ENCODE measurements at places on chromosomes 5 and 9.

DNA sequence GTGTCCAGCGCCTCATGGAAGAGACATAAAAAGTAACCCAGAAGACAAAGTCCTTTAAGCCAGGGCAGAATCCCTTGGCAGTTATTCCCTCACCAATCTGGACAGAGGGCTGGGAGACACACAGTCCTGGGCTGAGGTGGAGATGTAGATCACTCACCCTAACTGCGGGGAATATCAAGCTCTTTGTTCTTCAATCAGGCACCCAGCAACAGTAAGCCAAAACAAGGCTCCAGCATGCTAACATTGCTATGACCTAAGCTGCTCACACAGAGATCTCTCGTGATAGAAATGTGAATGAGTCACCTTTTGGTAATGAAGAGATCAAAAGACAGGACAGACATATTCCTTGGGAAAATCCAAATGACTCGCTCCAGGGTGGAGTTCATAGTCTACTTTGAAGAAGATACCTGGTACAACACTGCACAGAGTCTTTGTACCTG is 101.3 kb downstream of the FBN2 start:
- no peak for DNase-seq

DNA sequence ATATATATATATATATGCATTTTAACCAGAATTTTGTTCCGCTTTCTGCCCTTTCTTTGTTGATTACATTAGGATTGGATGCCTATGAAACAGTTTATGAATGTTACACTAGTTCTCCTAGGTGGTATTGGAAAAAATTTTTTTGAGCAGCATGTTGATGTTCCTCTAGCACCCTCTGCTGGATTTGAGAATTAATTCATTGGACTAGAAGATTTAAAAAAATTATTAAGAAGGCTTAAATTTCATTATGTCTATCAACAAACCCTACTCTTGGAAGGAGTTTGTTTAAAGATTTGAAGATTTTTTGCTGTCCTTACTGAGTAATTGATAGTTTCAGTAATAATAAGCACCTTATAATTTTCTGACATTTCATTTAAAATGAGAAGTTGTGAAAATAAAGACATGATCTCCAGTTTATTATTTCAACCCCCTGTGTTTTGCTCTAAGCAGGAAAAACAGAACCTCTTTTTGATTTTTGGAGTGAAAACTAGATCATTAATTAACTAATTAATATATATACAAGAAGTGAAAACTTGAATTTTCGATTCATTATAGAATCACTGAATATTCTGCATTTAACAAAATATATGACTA is 89.6 kb downstream of the CCDC171 start:
- DNase-seq: no peak

DNA sequence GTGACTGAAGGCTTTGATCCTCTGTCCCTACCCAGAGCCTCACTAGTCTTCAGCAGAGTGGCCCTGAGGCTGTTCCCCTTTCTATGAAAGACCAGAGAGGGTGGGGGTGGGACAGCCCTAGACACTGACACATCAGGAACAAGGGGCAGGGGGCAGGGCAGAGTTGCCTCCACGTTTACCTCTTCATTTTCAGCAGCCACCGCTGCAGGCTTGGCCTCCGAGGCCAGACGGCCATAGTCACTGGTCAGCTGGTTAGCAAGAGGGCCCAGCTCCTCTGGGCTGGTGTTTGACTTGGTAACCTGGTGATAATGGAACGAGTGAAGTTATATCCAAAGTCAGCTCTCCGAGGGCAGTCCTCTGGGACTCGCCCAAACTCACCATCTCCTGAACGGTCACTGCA is 15.6 kb upstream of the TPM2 start:
- no peak for DNase-seq

GRCh38 chr9:105401651-105402050 is 46.2 kb upstream of the FSD1L start:
- DNase-seq: no peak

DNA sequence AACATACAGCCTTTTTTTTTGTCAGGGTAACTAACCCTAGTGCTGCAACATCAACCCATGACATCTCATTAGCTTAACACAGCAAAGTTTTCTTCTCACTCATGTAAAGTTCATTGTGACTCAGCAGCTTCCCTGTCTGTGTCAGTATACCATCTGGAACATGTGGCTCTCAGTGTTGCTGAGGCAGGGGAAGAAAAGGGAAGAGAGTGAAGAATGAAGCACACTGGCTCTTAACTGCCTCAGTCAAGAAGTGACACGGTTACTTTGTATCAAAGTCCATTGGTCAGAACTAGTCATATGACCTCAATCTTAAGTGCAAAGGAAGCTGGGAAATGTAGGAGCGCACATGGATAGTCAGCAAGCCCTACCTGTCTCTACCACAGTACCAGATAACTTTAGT is 185.0 kb upstream of the ELL2 start:
- no peak for DNase-seq

DNA sequence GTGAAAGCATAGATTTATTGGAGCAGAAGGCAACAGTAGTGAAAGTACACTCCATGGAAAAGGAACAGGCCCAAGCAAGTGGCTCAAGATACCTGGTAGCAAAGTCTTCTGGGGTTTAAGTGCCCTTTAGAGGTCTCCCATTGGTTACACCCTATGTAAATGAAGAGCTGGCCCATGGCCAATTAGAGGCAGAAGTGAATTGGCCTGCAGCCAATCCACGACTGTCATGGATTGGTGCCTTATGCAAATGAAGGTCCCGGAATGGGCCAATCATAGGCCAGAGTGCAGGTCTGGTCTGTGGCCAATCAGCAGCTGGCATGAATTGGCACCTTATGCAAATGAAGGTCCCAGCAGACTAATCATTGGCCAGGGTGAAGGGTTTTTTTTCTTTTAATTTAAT is 64.2 kb upstream of the PCSK5 start:
- DNase-seq: no peak

GRCh38 chr5:124572971-124573370 is 173.5 kb downstream of the ZNF608 start:
- no peak for DNase-seq

DNA sequence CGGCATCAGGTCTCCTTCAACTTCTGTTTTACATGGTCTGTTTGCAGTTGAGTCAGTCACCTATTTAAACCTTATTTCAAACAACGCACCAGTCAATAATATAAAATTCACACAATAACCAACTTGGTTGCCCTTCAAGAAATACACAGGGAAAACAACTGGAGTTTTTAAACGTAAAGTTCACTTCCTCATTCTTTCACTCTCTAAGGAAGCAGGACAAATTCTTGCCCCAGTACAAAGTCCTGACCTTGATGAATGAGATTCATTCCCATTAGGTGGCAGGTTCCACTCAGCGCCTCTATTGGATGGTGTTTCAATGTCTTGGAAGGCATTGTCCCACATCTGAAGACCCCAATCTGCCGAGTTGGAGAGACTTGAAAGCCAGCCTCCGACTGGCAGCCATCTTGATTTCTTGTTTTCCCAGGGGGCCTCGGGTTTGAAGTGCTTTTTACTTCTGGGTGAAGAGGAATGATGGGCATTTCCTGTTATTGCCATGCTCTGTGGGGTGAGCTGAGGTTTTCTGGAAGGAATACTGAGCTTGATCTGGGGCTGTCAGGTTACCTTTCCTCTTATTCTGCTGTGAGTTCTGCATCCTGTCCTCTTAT is 105.0 kb downstream of the ACER2 start:
- no peak for DNase-seq

- no peak for DNase-seq
Measured at GRCh38 chr9:6133346-6134063, 82.1 kb upstream of the IL33 start.

- peak; percentile 27 for DNase-seq
Measured at GRCh38 chr5:78985725-78986223, 664 bp upstream of the ARSB start.

GRCh38 chr9:129436751-129437625 is 183.9 kb downstream of the C9orf50 start:
- DNase-seq: peak; percentile 23

DNA sequence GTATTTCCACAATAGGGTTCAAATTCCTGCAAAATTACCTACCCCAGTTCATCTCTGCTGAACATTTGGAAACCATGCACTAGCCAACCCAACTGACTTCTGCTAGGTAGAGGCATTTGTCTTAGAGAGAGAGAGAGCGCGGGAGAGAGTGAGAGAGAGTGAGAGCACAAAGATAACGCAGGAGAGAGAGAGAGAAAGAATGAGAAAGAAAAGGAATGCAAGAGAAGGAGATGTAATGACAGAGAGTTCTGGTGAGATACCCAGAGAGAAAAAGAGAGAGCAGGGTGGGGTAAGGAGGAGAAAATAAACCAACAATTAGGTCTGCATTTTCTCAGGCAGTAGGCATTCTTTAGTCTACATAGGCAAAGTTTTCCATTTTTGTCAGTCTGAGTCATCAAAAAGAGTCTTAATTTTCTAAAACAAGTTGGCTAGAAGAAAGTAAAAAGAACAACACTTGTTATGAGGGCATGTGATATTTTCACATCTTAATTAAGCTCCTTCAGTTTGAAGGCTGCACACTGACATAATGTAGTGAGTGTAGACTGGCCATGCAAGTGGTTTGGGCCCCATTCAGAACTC is 98.2 kb downstream of the MAP1B start:
- no peak for DNase-seq

DNA sequence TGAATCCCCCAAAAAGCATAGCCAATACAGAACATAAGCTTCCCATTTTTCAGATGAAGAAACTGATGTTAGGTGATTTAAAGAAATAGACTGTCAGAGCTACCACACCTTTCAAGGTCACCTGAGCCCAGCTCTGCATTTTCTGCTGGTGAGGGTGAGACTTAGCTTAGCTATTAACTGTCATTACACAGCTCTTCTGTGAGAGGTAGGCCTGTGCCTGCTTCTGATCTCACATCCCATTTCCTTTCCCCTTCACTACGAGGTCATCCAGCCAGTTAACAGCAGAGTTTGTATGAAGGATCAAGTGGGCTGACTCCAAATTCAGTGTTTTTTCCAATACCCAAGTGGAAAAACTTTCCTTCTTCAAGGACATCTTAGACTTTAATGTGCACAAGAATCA is 528.6 kb upstream of the CLINT1 start:
- DNase-seq: no peak

DNA sequence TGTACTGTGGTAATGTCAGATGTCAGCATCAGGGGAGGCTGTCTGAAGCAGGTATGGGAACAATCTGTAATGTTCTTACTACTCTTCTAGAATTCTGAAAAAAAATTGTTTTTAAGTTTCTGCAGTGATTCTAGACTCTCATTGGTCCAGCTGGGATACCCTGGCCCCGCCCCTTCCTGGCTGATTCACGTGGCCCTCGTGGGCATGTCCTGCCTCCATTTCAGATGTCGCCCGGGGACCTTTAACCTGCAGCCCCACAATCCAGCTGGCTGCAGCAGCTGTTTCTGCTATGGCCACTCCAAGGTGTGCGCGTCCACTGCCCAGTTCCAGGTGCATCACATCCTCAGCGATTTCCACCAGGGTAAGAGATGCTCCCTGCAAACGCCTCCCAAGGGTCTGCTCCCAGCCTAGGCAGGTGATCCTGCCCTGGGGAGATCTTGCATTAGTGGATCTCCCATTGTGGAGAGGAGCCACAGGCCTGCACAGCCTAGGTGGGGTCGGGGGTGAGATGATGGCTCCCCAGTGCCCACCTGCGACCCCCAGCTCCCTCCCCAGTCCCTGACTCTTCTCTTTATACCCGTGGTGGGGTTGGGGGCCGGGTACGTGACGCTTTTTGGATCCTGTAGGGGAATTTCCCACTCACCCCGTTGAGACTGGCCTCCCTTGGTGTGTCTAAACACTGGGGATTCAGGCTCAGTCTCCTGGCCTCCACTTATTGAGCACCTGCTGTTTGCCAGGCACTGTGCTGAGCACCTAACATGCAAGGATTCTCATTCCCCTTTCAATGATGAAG is 36.5 kb downstream of the LAMC3 start:
- peak; percentile 33 for DNase-seq

GRCh38 chr5:114377946-114378345 is 16.1 kb downstream of the KCNN2 start:
- no peak for DNase-seq

- no peak for DNase-seq
Measured at GRCh38 chr5:180631549-180632383, 17.6 kb downstream of the FLT4 start.

DNA sequence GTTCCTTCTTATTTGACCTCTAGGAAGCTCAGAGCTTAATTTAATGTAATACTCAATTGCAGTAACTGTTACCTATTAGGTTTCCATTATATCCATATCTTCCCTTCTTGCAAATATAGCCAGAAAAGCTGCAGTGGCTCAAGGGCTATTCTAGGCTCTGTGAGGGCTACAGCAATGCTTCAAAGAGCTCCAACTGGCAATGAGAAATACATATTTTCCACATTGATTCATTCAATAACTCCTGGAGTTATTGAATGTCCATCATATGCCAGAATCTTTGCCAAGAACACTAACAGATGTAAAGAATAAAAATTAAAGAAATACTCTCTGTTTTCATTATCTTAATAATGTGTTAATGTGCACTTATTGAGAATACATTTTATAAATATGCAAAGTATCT is 396.9 kb upstream of the PAPPA start:
- no peak for DNase-seq

DNA sequence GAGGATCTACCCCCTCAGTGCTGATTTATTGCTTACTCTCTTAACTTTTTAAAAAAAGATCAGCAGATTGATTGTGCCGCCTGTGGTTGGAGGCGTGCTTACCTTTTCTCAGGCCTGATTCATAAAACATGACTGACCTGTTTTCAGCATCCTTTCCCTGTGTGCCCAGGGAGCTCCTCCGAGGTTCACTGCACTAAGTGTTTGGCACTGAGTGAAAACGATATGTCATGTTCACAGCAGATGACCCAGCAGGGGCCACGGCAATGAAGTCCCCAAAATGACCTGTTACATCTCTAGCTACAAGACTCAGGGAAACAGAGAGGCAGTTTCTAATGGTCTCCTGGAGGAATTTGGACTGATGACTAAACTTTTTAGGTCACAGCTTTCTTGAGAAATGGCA is 69.9 kb downstream of the INSYN2B start:
- no peak for DNase-seq

- no peak for DNase-seq
Measured at GRCh38 chr5:179872828-179873575, 14.4 kb upstream of the MRNIP start.

- DNase-seq: no peak
Measured at GRCh38 chr5:53643445-53643844, 83.0 kb downstream of the NDUFS4 start.
